ENCODE measurements at places on chromosomes 1 and 21. TPM values are rescaled to one million over a fixed set of nuclear protein-coding genes. Genes with fewer than 3 reads are reported as not detected.

The MASP2 gene
- total RNA-seq = 0.14 TPM

The NBPF6 gene
- total RNA-seq = not detected

DNA sequence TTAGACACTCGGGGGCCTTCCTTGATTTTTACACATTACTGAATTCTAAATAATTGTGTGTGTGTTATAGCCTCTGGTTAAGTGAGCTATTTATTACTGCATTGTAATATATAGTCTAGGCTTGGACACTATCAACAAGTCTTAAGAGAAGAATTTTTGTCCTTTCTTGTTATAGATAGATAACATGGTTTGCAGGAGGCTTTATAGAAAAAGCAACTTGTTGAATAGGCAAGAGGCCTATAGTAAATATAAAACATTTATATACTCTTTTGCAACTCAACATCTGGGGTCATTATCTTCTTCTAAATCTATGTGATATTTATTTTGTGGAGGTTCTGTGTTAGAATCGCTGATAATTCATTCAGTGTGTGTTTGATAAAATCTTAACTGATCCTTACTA is 293.8 kb downstream of the NFIA start:
- no peak for DNase-seq

DNA sequence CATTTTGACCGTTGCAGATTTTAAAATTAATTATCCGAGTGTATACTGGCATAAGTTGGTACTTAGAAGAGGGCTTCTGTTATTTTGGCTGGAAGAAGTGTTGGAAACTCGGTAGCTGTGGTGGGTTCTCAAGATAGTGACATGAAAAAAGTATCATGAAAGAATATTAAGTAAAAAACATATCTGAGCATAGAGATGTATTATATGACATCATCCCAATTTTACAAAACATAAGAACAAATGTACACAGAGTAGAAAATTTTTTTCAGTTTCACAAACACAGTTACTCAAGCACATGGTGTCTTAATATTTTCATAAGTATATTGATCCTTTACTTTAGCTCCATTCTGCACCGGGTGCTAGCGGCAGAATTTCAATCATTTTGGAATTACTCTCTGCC is 684 bp downstream of the IFI16 start:
- no peak for DNase-seq

DNA sequence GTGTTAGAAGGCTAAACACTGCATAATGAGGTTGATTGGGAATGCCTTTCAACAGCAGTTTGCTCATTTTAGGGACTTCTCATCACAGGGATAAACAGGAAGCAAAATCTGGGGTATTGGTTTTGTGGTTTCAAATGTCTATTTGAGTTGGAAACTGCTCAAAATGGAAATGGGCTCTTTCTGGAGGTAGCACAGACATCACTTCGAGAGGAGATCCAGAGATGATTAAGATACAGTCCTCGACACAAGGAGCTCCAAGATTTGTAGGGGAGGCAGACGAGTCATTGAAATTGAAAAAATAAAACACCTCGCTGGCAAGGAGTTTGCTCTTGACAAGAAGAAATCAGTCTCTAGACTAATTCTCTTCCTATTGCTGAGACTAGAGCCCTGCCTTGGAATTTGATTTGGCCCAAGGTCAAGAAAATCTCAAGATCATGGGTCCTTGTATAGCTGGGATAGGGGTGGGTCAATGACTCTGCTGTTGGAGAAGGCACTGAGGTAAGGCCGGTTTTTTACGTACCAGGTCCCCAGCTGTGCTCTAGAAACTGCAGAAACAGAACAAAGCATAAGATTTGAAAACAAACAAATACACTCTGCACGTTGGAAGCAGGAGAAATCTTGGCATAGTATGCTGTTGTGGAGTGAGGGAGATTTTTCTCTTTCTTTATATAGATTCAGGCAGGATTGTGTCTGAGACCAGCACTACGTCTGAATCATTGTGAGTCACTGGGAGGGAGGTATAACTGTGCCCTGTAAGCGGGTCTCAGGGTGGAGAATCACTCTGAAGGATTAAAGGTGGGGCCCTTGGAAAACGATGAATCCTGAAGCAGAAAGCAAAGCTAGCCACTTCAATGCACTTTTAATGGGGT is 17.7 kb upstream of the KLHDC8A start:
- no peak for DNase-seq

- DNase-seq = no peak
These were observed 61.2 kb upstream of the CASZ1 start for GRCh38 chr1:10857687-10858086.

DNA sequence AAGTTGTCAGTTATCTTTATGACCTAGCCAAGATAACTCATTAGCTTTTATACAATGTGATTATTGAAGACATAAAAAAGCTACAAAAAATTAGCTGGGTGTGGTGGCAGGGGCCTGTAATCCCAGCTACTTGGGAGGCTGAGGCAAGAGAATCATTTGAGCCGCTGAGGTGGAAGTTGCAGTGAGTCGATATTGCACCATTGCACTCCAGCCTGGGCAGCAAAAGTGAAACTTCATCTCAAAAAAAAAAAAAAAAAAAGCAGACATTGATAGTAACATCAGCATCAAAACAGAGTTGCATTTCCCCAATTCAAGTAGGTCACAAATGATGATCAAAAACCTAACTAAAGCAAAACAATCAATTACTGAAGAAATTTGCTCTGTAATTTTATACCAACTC is 191.4 kb downstream of the PTGER3 start:
- DNase-seq = no peak

DNA sequence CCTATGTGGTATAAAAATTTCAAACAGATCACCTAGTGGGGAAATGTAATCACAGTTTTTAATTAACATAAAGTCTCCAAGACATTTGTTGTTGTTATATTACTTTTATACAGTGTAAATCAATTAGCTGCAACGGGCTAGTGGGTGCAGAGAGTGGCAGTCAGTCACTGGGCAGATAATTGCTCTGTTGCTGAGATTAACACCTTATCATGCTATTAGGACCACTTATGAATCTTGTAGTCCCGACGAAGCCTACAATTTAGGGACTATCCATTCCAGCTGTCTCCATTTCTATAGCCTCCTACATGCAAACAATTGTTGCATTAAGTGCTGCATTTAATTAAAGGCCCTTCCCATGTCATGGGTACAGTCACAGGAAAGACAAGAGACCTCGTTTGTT is 158.9 kb upstream of the PROX1 start:
- no peak for DNase-seq
